Stimulated activated CD4-positive, alpha-beta T cell treated with anti-CD3 and anti-CD28 coated beads, Interleukin-4, amount 100 ng/mL, for 4 hours (primary cell): ENCODE measurements at places on chromosomes 5 and 9.

DNA sequence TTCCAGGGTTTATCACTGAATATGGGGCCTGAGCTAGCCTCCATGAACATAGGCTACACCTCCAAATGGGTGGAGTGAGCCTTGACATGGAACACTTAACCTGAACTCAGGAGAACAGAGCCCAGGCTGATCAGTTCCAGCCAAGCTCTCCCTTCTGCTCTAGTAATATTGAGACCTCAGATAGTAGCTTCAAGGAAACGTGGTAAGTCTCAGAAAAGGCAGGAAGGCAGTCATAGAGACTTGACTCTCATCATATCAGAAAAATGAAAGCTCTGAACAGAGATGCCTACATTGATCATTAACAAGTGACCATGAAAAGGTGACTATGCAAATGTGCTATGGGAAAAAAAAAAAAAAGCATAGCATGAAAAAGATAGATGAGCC lies 40.5 kb upstream of the MYO10 start:
- DNase-seq, result no peak

- DNase-seq, result no peak
Measured at GRCh38 chr5:95591490-95591901, 28.4 kb upstream of the GPR150 start.

- DNase-seq, result no peak
Measured at GRCh38 chr9:31078175-31078574, 1306.3 kb upstream of the ACO1 start.

- no peak for DNase-seq
Measured at GRCh38 chr5:132850066-132850465, 16.2 kb downstream of the GDF9 start.

DNA sequence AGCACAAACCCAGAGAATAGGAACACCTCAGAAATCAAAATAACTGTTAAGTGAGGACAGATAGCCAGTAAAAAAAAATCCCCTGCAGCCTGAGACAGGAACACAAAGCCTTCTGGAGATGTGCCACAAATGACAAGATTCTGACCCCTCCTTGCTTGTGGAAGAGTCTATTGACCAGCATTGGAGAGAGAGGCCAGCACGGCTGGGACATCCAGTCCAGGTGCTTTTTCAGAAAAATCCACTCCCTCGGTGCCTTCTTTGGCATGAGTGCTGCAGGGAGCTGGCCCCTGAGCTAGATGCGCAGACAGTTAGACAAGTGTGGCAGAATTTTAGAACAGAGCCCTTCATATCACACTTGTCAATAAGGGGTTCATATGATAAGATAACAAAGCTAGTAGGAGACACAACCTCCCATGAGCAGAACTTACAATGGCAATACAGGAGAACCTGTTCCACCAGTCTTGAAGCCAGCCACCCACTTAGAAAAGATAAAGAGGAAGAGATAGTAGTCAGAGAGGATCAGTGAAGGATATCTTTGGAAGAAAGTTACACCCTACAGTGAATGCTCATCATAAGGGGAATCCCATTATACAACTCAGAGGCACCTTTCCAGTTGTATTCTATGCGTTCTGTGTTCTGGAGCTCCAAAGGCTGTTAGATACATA lies 298.4 kb downstream of the TLE1 start:
- no peak for DNase-seq

- peak; percentile 39 for DNase-seq
Measured at GRCh38 chr5:115543365-115544042, 1.1 kb downstream of the FEM1C start.

DNA sequence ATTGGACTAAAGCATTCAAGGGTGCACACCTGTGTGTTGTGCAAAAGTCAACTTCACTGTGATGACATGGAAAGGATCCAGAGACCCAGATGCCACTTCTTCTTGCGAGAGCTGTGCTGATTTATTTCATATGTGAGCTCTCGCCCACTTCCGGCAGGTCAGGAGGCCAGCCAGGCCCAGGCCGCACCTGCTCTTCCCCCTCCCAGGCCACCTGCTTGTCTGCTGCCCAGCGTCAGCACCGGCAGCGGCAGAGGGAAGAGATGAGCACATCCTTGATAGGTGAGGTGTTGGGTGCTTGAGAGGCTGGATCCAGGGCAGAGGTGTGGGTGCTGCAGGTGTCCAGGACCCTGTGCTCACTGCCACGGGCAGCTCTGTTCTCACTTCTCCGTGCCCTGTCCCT lies 242.9 kb downstream of the FANCC start:
- no peak for DNase-seq
